Effector memory CD8-positive, alpha-beta T cell (primary cell): ENCODE measurements at places on chromosomes 6 and 20.

GRCh38 chr20:34493646-34494045, 22.6 kb upstream of the DYNLRB1 start:
- DNase-seq, result no peak

DNA sequence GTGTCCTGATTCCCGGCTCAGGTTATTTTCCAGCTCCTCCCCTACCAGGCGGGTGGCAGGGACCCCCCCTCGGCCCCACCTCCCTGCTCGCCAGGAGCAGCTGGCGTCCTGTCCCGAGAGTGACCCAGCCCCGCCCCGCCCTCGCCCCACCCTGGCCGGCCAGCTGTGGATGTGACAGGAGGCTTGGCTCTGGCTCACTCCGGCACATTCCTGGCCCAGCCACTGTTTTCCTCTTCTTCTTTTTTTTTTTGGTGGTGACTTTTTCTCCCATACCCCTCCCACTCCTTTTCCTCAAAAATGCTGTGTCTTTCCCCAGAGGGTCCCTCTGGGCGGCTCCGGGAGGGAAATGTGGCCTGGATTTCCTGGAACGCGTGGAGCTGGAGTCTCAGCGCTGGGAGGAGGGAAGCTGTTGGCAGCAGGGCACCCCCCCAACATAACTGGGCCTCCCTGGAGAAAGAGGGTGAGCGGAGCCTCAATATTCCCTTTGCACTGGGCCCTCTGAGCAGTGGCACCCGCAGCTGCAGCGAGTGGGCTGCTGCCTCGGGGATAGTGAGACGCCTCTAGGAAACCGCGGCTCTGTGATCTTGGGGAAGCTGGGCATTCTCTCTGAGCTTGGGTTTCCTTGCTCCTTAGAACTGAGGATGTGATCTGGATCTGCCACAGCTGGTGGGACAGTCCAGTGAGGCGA, 28.3 kb upstream of the CSNK2A1 start:
- DNase-seq, result no peak

DNA sequence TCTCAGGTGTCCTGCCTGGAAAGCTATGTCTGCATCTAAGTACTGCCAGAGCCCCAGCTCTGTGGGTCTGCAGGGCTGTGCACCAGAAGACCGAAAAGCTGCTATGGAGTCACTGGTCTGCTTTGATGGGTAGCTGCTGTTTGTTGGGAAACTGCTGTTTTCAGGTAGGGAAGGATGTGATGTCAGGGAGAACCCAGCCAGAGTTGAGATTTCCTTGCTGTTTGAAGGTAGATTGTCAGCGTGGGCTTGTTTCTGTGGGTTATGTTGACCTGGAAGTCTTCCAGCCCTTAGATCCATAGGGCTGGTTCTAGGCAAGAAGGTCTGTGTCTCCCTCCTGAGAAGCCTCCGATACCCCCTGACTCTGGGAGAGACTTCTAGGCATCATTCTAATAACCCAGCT, 12.2 kb upstream of the SHLD1 start:
- no peak for DNase-seq

DNA sequence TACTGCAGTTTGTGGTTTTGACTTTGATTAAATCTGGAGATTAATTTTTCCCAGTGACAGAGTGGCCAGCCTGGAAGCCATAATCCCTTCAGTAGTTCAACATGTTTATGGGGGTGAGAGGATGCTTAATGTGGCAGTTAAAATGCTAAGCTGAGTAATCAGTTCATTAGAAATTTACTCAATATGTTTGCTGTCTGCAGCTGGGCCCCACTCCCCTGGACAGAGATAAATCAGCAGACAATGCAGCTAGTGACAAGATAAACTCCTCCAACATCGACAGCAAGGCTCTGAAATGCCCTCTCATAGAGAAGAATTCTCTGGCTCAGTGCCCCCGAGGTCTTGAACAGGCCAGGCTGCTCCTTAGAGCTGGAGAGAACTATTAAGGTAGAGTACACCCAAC, 101.9 kb downstream of the LRFN2 start:
- no peak for DNase-seq

GRCh38 chr6:38570750-38571149, 69.0 kb downstream of the BTBD9 start:
- no peak for DNase-seq

DNA sequence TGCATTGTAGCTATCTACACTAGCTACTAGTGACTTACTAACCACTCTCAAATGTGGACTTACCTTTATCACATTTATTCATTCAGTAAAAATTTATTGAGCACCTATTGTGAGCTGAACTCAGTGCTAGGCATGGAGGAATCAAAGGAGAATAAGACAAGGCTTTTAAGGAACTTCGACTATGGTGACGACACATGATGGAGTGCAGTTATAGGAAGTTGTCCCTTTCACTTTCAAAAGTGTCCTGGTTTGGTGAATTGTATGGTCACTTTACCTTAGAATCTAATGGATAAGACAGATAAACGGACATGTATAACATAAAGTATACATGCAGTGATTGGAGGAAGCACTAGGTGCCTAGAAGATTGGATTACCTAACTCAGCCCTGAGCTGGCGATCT, 4.3 kb downstream of the AKAP7 start:
- DNase-seq, result no peak

DNA sequence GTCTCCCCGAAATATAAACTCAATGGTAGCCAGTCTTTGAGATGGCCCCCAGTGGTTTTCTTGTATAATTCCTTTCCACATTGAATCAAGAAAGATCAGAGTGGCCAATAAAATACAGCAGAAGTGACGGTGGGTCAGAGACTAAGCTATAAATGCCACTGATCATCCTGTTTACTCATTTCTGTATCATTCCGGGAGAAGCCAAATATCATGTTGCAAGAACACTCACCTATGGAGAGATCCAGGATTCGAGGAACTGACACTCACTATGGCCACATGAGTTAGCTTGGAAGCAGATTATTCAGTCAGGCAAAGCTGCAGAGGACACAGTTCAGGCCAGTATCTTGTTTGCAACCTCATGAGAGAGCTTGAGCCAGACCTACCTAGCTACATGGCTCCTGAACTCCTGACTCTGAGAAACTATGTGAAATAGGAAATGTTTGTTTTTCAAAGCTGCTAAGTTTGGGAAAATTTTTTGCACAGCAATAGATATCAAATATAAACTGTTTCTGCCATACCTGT, 132.4 kb upstream of the ADGRF1 start:
- no peak for DNase-seq

DNA sequence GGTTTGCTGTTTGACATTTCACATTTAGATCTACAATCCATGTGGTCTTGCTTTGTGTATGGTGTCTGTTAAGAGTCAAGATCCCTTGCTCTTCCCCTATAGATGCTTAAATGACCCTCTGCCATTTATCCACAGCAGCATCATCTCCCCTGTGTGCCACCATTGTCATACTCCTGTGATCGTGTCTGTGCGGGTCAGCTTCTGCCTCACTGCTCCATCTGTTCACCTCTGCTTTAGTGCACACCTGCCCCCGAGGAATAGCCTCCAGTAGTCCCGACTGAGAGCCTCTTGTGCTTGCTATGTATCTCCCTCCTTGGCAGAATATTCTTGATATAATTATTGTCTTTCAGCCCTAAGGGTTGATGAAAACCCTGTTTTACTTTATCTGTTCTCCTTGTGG, 551.2 kb downstream of the CDH26 start:
- no peak for DNase-seq

DNA sequence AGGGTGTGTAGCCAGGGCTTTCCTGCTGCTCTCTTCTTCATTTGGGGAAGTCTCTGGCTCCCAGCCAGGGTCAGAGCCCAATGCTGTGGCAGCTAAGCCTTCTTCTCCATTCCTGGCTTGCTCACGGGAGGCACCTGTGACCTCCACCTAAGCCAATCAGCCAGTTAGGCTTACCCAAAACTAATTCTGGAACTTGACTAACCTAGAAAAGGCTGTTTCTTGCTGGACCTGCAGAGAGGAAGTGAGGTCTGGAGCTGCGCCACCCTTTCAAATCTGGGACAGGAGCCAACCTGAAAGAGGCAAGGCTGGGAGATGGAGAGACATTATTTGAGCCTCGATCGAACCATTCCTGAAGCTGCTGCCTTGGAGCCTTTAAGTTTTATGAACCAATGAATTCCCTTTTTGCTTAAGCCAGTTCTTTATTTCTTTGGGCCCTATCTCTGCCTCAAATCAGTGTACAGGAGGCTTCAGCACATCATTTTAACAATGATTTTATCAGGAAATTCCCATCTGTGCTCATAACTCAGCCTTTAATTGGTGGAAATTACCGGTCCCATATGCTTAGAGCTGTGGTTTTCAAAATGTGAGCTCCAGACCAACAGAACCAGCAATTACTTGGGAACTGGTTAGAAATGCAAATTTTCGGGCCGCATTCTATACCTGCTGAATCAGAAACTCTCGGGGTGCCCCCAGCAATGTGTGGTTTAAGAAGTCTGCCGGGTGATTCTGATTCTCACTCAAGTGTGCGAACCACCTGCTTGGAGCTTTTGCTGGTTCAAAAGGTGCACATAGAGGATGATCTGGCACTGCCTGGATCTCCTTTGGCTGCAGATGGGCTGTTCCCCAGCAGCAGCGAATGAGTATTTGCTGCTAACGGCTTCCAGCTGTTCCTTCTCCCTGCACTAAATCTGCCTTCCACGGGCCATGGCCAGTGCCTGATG, 97.4 kb upstream of the RNF24 start:
- DNase-seq, result no peak

GRCh38 chr6:146103416-146104072, 74.7 kb downstream of the GRM1 start:
- no peak for DNase-seq

DNA sequence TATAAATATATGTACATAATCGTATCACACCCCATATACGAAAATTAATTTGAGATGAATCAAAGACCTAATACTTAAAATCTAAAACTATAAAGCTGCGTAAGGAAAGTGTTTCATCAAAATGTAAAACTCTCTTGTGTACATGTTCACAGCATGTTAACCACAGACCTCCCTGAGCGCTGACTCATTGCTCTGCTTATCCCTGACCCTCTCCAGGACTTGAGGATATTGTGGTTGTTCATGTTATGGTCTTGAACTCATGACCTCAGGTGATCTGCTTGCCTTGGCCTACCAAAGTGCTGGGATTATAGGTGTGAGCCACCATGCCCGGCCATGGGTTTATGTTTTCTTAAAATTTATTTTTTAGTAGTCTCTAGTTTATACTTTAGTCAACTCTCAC, 14.2 kb downstream of the FAM83B start:
- no peak for DNase-seq

DNA sequence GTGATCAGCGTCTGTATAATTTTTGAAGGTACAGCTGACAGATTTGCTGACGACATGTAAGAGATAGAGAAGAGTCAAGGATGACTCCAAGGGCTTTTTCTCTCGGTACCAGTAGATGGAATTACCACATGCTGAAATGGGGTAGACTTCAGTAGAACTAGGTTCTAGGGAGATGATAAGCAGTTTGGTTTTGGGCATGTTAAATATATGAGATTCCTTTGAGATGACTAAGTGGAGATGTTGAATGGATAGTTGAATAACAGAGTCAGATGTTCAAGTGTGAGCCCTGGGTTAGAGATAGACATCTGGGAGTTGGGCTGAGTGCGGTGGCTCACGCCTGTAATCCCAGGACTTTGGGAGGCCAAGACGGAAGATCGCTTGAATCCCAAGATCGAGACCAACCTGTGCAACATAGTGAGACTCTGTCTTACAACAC, 50.0 kb downstream of the PHF20 start:
- no peak for DNase-seq

GRCh38 chr6:158040804-158041347, 59.2 kb downstream of the SYNJ2 start:
- no peak for DNase-seq

DNA sequence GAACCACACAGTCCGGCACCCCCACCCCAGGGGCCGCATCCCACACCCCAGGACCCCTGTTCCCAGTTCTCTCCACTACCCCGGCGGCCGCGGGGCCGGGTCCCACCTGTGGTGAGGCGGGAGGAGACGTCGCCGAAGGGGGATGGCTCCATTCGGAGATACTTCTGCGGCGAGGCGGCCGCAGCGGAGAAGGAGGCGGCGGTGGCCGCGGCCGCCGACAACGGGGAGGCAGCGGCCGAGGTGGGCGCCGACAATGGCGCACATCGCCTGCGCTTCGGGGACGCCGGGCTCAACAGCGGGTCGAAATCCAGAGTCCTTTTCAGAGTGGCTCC, 723 bp downstream of the AKIRIN2 start:
- DNase-seq, result no peak

DNA sequence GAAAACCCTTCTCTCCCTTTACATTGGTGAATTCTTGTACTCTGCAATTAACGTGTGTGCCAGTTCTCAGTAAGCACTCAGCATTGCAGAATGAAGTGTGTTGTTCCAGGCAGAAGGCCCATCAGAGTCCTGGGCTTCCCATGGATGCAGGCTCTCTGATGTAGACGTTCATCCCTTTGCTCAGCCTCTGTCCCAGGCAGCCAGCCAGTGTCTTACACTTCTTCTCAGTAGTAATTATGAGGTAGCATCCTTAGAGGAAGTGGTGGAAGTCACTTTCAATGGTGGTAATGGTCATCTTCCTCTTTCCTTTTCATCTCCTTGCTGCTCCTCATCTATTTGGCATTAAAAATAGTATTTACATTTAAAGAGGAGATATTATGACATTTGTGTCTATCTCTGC, 66.7 kb upstream of the FYN start:
- DNase-seq, result no peak

DNA sequence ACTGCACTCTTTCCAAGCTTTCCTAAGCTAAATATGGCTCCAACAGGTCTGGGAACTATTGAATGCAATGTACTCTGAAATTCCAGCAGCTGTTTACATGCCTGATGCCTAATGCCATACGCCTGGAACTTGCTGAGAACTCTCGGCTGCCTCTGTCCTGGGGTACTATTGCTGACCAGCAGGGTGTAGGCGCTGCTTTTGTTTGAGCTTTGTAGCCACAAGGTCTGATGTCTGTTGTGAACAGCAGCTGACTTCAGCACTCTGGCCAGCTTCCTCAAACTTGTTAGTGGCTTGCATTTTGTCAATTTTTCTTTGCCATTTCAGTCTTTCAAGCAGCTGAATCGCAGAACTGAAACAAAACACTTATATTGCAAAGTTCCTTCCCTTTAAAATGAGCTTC, 26.7 kb downstream of the SAYSD1 start:
- no peak for DNase-seq

GRCh38 chr6:122367171-122367570, 32.3 kb upstream of the HSF2 start:
- no peak for DNase-seq

- no peak for DNase-seq
Measured at GRCh38 chr20:22471156-22471836, 113.1 kb downstream of the FOXA2 start.

GRCh38 chr6:161268531-161269210, 5.2 kb downstream of the AGPAT4 start:
- DNase-seq, result no peak

- DNase-seq, result no peak
Measured at GRCh38 chr6:12899046-12899833, 182.7 kb downstream of the PHACTR1 start.

DNA sequence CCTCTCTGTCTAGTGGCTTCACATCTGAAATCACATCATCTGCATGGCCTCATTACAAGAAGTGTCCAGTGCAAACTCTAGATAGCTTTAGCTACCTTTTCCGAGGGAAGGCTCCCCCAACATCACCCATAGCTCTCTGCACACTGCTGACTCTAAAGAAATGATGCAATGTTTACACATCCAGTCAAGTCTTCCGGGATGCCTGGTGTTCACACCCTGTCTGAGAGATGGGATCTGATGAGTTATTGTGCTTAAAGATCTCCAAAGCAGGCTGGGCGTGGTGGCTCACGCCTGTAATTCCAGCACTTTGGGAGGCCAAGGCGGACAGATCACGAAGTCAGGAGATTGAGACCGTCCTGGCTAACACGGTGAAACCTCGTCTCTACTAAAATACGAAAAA, 404.6 kb upstream of the IRAK1BP1 start:
- no peak for DNase-seq
